A172 (cell line): ENCODE measurements at places on chromosomes 5 and 9. TPM values are rescaled to one million over a fixed set of nuclear protein-coding genes. Genes with fewer than 3 reads are reported as not detected.

GRCh38 chr9:113026200-113026599 lies 14.2 kb upstream of the ZNF883 start:
- no peak for DNase-seq

DNA sequence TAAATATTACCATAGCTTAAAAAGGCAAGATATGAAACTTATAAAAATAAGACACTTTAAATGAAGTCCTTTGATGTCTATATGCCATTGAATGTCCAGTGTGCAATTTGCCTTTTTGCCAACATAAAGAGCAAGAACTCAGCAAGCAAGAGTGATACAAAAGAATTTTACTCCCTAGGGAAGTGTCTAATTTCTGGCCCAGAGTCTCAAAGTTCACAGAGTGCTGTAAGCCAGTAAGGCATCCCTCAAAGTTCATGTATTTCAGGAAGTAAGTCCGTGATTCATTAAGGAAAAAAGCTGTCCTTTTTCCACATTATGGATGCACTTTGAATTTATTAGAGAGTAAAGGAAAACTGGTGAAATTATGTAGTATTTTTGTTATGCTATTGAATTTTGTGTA lies 185.2 kb downstream of the CCDC171 start:
- no peak for DNase-seq

ADGRD2 gene
- not detected in 2 replicates for total RNA-seq

DNA sequence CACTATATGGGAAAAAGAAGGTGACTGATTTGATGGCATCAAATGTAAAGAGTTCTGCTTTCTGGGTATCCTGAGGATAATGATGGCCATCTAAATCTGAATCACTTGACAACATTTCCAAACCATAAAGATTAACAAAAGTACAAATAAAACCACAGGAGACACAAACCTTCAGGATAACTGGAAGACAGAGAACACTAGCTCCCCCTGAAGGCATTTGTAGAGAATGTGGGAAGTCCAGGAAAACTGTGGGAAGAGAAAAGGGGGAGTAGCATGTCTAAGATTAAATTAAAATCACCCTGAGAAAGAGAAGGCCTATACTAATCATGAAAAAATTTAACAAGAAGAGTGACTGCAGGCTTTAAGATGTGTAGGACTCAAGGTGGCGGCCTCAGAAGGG lies 116.2 kb downstream of the PRELID2 start:
- DNase-seq, result peak; percentile 54

DNA sequence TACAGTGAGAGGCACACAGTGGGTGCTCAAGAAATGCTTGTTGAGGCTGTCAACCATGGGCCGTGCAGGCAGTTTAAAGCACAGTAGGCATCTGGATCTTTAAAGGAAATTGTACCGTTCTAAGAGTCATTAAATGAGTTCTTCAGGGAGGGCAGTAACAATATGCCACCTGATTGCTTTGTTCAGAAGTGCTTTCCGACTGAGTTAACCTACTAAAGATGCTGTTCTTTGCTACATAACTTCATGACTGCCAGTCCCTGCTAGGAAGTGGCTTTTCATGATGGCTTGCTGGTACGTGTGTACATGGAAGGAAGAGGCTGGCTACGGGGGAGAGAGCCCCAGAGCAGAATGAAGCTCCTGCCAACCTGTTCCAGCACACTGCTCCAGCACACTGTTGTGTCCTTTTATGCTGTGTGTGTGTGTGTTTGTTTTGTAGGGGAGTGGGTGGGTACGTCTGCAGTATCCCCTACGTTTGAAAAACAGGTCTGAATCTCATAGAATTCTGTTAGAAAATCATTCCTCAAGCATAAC lies 41.9 kb upstream of the PPP2R2B start:
- DNase-seq, result no peak

- peak; percentile 17 for DNase-seq
Measured at GRCh38 chr9:95284162-95285080, 33.1 kb downstream of the FANCC start.

DNA sequence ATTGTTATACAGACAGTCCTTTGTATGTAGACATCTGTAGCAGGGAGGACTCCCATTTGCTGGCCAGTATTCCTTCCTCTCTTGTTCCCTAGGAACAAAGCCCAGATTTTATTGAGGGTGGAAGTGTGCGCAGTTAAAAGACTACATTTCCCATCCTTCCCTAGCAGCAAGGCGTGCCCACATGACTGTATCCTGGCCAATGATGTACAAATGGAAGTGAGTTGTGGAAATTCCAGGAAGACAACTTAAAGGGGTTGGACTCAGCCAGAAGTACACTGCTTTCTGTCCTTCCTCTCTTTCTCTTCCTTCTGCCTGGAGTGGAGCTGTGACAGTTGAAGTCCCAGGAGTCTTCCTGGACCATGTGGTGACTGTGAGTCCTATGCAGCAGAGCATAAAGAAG lies 89.0 kb downstream of the HRH2 start:
- peak; percentile 39 for DNase-seq
